Stimulated activated CD4-positive, alpha-beta T cell treated with anti-CD3 and anti-CD28 coated beads, TNF-alpha, amount 100 ng/mL, for 24 hours (primary cell): ENCODE measurements at places on chromosomes 5 and 9.

GRCh38 chr9:90854637-90855175 lies 53.1 kb downstream of the SYK start:
- DNase-seq, result no peak

- DNase-seq, result no peak
Measured at GRCh38 chr9:28264368-28264767, 691.1 kb upstream of the C9orf72 start.

DNA sequence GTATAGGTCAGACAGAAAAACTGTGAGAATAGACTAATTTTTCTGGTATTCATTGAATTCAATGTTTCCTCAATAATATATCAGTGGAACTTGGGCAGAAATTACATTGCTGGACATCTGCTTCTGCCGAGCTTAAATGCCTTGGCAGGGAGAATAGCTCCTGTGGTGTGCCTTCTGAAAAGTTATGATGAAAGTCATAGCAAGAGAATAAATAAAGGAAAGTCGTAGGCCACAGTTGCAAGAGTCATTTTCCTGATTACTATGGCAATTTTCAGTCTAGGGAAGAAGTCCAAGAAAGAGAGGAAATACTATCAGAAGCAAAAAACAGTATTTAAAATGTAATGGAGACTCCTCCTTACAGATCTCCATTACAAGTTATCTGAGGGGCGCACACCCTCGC lies 1596.1 kb upstream of the WWC1 start:
- no peak for DNase-seq

DNA sequence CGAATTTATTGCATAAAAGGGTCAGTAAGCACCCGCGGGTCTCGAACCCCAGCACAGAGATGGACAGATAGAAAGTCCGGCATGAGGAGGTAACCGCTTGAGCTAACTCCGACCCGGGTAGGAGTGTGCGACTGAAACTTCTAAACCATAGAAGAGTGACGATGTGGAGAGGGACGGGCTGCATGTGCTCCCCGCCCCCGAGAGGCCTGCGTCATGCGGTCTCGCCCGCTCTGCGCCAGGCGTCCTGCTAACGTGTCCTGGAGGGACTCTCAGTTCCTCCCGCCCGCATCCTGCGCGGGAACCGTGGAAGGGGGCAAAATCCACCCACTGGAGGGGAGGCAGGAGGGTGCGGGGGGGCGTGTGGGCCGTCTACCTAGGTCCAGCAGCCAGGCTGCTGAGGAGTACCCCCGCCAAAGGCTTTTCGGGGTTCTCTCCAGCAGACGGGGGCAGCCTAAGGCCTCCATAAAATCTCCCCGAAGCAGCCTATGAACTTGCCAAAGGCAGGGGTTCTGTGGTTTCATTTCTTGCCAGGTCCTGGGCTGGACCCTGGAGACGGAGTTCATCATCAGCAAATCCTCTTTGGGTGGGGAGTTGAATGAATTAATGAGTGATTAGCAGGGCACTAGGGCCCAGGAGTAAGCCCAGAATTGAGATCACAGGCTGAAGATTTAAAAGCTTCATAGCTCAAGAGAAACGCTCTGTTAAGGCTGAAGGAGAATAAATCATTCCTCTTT lies 51.9 kb downstream of the TGFBI start:
- peak; percentile 32 for DNase-seq

DNA sequence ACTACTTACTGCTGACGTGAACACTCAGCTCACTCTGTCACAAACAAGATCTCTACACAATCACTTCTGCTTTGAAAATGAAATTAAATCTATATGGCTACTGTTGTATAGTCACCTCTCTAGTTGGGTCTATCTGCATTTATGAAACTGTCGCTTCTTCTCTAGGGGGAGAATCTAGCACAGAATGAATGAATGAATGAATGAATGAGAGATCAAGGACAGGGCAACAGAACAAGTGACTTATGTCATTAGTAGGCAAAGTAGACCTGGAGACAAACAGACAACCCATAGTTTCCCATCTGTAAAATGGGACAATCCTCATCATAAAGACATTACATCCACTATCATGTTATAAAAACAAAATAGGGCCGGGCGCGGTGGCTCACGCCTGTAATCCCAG lies 13.4 kb downstream of the PTCH1 start:
- no peak for DNase-seq
